ENCODE measurements at places on chromosomes 12 and 14.

- DNase-seq, result no peak
Observed at GRCh38 chr14:57025456-57025855, 215.2 kb upstream of the OTX2 start.

DNA sequence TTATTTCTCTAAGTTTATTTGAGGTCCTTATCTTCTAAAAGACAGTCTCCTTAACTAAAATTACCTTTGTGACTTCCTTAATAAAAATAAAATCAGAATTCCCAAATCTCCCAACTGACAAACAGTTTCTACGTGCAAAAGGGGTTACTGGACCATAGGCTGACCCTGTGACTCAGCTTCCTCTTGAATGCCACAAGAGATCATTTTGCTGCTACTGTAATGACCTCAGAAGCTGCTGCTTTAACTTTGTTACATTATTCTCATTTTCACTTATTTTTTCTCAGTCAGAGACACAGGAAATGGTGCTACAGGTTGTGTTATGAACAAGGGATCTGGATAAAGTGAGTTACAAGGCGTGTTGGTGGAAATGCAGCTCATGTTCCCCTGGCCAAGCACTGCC lies 132.2 kb upstream of the TMTC2 start:
- DNase-seq, result no peak

GRCh38 chr14:68585690-68586089 lies 207.2 kb downstream of the ZFP36L1 start:
- DNase-seq, result no peak

DNA sequence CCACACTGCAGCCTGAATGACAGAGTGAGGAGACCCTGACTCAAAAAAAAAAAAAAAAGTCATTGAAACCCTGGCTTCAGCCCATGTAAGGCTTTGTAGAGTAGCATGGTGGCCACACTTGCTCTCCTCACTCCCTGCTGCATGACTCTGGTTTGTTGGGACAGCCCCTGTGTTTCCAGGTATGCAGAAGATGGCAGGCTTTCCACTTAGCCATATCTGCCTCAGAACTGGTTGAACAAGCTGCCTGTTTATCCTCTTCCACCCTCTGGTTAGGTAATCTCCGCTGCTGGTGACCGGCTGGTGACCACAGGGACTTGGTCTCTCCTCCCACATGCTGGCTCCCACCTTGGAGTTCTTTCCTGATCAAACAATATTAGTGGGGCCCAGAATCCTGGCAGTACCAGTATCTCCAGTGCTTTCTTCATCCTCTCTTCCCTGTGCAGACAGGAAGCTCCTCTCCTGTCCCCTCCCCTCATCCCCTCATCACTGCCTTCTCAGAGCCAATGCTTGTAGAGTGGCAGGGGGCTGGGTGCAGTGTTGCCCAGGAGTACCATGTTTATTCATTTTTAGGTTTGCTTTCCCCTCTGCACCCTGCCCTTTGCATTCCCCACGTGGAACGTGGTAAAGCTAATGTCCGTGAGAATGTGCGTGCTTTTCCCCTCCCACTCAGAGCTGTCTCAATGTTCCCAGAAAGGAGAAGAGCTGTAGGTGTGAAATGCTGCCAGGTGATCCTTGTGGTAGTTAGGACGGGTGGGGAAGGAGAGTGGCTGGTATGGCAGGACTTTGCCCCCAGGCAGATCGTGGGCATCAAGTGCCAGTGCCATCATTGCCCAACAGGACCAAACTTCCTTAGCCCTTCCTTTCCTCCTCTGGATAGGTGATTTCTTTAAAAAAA lies 11.3 kb downstream of the ABHD12B start:
- DNase-seq, result no peak

DNA sequence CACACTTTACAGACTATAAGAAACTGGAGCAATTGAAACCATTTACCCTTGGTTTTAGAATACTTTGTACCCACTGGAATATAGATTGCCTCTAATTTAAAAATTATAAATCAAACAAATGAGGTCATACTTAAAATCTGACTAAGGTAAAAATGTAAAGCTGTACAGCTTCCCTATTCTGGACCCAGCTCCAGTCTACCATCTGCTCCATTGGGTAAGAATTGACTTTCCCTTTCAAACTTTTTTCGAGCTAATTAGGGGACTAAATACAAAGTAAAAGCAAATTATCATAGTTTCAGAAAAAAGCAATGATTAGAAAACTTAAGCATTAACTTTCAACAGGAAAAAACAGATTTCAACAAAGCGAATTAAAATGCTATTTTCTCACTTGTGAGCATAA lies 4.3 kb downstream of the KRR1 start:
- DNase-seq, result no peak

DNA sequence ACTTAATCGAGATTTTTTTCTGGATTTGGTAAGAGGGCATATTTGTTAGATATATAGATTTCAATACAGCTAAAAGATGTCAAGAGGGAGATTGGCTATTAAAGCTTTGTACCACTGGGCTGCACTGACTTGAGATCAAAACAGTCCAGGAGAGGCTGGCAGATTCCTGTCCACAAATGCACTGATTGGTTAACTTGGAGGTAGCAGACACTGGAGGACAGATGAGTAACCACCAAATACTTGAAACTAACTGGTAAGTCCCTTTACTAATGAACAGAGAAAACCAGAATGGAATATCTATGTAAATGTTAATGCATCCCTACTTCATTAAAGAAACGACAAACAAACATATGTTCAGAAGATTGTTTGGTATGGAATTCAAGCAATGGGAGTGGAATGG lies 416.6 kb downstream of the LRIG3 start:
- no peak for DNase-seq

GRCh38 chr12:93116632-93117031 lies 187.5 kb upstream of the EEA1 start:
- no peak for DNase-seq

DNA sequence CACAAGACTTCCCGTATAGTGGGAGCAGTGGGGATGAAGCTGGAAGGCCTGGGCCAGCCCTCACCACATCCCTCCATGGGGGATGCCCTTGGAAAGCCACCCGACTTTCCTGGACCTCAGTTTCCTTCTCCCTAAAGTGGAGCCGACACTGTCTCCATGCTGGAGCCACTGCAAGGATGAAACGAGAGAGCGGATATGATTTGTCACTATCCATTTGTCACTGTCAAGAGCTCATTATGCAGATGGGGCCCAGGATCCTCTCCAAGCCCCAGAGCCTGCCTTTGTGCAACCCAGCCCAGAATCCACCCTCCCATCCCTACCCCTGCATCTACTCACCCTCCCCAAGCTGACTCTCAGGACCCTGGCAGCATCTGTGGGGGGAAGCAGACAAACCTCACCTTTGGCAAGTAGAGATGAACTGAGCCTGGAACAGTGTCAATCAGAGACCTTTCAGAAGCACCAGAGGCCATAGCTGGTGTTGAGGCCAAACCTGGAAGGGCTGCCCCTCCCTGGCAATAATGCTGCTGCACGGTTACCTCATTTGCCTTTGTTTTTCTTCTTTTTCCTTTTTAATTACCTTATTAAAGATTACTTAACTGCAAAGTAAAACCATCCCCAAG lies 287.7 kb upstream of the RTL1 start:
- no peak for DNase-seq

DNA sequence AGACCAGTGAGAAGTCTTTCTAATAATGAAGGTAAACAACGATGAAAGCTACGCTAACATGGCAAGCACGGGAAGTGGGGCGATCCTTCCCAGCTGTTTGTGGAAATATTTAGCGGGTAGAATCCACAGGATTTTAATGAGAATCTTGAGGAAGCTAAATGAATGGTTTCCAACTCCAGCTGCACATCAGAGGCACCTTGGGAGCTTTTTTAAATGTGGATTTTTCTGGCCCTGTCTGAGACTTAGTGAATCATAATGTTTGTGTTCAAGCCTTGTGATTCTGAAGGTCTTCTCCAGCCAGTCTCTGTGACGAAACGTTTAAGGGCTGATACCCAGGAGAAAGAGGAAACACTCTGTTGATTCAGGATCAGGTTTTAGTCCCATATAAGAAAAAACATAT lies 169.8 kb downstream of the CAPZA3 start:
- no peak for DNase-seq

GRCh38 chr12:4322726-4323125 lies 1.7 kb downstream of the TIGAR start:
- DNase-seq, result no peak

DNA sequence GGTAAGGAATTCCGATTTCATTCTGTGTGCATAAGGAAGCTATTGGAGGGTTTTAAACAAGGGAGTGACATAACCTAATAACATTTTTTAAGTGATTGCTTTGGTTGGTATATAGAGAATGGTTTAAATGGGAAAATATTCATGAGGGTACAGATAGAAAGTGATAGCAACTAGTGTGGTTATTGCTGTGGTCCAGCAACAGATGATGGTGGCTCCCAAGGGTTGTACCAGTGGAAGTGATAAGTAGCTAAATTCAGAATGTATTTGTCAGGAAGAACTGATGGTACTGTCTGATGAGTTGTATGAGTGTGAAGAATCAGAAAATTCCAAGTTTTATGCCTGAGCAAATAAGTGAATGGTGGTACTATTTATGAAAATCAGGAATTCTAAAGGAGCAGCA lies 2.6 kb upstream of the CNOT2 start:
- no peak for DNase-seq

- DNase-seq, result no peak
Observed at GRCh38 chr12:54138219-54138618, 50.6 kb downstream of the SMUG1 start.

GRCh38 chr14:92004062-92004461 lies 35.8 kb downstream of the TRIP11 start:
- no peak for DNase-seq

DNA sequence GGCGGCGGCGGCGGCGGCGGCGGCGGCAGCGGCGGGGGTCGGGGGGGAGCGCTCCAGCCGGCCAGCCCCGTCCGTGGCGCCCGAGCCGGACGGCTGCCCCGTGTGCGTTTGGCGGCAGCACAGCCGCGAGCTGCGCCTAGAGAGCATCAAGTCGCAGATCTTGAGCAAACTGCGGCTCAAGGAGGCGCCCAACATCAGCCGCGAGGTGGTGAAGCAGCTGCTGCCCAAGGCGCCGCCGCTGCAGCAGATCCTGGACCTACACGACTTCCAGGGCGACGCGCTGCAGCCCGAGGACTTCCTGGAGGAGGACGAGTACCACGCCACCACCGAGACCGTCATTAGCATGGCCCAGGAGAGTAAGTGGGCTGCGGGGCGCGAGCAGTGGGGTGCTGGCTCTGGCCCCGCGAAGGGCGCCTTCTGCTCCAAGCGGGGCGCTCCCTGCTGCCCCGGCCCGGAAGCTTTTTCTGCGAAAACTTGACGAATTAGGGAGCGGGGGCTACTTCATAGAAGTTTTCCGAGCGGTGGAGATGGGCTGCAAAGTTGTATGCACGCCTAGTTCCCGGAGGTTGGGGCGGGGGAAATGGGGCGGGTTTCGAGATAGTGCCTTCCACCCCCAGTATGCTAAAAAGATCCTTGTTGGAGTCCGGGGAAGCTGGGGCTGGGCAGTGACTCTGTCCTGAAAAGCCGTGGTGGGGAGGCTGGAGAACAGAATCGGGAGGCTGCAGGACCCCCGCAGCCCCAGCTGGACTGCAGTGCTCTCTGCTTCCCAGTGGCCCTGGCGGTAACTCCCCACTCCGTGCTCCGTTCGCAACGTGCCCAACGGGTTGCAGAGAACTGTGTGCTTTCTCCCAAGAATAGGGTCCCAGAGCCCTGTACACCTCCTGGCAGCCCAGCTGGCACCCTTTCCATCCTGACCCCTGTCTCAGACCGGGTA lies 751 bp downstream of the GDF11 start:
- no peak for DNase-seq

GRCh38 chr12:83850531-83850930 lies 1062.1 kb downstream of the SLC6A15 start:
- DNase-seq, result no peak

GRCh38 chr14:44339231-44339630 lies 167.9 kb downstream of the FSCB start:
- DNase-seq, result no peak

- DNase-seq, result no peak
Observed at GRCh38 chr12:85621041-85621440, 215.2 kb downstream of the RASSF9 start.

- DNase-seq, result no peak
Observed at GRCh38 chr14:74459289-74459946, 33.4 kb upstream of the SYNDIG1L start.

- no peak for DNase-seq
Observed at GRCh38 chr12:89476232-89476631, 48.4 kb downstream of the GALNT4 start.

DNA sequence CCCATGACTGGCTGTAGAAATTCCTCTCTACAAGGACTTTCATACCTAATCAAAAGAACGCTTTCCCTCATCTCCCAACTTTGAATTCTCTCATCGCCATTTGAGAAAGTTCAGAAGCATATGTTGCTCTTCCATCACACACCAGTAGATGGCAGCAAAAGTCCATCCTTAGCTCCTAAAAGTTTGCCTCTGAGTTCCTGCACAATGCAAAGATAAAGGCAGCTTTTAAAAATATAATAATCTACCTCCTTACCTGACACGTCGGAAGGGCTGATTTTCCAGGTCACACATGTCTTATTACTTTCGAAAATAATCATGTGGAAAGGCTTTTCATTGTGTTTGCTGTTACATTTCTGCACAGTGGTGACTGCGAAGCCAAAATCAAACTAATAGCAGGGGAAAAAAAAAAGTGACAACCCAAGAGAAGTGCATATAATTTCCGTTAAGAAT lies 456.7 kb upstream of the SEL1L start:
- DNase-seq, result no peak

GRCh38 chr14:85523624-85524023 lies 6.3 kb upstream of the FLRT2 start:
- DNase-seq, result no peak

GRCh38 chr12:90003688-90004087 lies 295.1 kb upstream of the ATP2B1 start:
- no peak for DNase-seq

DNA sequence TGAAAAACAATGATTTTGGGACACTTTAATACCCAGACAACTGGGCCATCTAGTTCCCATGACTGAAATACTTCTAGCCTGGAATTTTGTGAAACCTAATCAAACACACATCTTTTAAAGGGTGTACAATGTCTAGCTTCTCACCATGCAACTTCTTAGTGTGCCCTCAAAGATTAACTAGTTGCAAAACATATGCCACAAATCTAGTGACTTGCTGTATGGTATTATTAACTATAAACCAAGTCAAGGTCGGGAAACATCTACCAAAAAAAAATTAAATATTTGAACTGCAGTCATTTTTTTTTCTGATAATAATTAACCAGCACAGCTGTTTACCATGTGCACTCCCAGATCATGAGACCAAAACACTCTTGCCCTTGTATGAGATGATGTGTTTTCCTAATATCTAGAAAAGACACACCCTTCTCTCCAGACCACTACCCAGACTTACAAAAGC lies 171.8 kb upstream of the FOXN3 start:
- DNase-seq, result no peak

DNA sequence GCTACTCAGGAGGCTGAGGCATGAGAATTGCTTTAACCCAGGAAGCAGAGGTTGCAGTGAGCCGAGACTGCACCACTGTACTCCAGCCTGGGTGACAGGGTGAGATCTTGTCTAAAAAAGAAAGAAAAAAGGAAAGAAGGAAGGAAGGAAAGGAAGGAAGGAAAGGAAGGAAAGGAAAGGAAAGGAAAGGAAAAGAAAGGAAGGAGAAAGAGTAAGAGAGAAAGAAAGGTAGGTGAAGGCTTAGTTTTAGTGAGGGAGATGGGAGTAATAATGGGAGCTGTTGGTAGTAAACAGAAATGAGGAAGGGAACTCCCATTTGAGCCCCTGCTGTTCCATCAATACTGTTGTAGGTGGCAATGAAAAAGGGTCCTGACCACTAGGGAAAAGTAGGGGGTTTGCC lies 28.8 kb downstream of the SLC24A4 start:
- no peak for DNase-seq

Data from cerebellar nuclear complex (tissue), 1 donor.